Uterus (tissue), 4 donors: ENCODE measurements at places on chromosomes 11 and 22. TPM values are rescaled to one million over a fixed set of nuclear protein-coding genes. Genes with fewer than 3 reads are reported as not detected.

Gene MS4A1
- 0.59 TPM for total RNA-seq

Gene CATSPERZ
- not detected for total RNA-seq

GRCh38 chr22:39149915-39150847, 2.3 kb downstream of the CBX7 start:
- DNase-seq, result no peak

DNA sequence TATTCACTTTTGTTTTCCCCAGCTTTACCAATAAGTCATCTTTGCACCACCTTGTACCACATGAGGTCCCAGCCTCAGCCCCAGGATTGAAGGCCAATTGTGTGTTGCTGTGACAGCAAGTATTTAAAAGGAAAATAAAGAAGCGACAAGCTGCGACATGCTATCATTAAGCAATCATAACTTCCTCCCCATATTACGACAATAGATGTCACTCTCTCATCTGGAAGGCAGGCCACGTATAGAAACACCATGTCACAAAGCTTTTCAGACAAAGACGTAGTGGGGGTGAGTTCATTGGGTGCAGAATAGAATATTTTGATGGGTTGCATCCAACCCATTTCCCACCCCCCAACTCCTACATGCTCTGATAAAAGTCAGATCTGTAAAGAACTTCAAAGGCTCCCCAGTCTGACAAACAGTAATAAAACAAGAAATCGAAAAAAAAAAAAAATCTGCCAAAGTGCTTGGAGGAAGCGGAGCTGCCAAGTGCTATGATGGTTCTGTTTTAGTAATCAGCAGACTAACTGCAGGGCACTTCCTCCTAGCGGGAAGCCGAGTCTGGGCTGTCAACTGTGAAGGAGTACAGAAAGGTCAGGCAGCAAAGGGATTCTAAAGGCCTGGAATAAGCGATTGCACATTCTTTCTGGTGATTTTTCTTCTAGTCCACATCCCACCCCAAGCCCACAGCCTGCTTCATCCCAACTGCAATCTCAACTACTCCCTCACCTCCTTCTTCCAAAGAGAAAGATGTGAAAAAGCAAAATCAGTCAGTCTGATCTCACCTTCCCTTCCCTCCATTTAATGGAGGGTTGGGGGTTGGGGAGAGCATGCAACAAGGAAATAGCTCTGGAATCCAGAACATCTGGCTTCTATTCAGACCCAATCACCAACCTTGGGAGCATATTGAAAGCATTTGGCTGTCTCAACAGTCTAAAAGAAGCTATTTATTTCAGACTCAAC, 131.4 kb upstream of the UBASH3B start:
- DNase-seq, result no peak

DNA sequence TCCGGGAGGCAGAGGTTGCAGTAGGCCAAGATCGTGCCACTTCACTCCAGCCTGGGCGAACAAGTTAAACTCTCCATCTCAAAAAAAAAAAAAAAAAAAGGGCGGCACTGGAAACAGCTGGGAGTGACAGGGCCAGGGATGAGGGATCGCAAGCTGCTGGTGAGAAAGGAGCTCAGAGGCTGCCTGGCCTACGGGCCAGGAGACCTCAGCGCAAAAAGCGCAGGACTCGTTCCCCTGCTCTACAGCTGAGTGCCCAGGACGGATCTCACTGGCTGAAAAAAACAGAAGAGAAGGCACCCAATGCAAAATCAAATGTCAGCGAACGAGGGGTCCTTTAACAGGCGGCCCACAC, 650 bp upstream of the NUP50 start:
- DNase-seq, result no peak
